ENCODE measurements at places on chromosomes 1 and 21.

- no peak for DNase-seq
Measured at GRCh38 chr21:39373634-39374033, 24.7 kb upstream of the HMGN1 start.

GRCh38 chr1:216905137-216905536, 181.9 kb upstream of the ESRRG start:
- no peak for DNase-seq

DNA sequence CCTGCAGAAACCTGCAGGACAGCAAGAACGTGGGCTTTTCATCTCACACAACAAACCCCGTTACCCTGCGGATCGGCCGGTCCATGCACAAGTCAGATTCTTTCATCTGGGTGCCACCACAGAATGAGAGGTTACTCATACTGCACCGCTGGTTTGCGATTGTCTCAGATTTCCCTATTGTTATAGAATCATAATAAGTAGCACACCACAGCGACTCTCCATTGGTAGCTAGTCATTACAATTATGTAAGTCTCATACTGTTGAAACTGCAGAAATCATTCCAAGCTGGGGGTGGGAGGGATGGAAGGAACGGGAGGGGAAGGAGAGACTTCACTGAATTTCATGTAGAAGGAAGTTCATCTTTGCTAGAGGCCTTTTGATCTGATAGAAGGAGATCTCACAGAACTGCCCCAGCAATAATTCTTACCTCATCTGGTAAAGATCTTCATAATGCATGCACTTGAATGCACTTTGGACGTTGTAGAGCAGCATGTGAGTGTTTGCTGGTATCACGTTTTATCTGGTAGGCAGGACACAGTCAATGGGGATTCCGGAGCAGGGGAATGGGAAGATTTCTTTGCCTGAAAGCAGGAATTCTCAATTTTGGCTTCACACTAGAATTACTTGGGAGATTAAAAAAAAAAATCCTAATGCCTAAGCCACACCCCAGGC, 221.1 kb downstream of the KIF26B start:
- DNase-seq = peak; percentile 7

- DNase-seq = no peak
Measured at GRCh38 chr1:228742281-228742860, 7.1 kb downstream of the RHOU start.

DNA sequence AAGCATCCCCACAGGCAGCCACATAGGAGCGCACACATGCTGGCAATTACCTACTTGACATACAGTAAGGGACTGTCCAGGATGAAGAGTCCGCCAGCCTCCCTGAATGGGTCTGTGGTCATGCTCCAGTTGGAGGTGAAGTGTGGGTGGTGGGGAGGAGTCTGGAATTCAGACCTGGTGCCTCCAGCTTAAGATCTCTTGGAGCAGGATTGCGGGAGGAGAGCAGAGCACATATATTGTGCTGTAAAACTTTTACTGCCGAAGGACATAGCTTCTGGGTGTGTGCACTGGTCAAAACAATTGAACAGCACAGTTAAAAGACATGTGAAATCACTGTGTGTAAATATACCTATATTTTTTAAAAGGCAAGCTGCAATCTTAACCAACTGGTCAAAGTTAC, 17.9 kb downstream of the STK40 start:
- peak; percentile 91 for DNase-seq

GRCh38 chr1:94790246-94790645, 29.9 kb upstream of the SLC44A3 start:
- no peak for DNase-seq

DNA sequence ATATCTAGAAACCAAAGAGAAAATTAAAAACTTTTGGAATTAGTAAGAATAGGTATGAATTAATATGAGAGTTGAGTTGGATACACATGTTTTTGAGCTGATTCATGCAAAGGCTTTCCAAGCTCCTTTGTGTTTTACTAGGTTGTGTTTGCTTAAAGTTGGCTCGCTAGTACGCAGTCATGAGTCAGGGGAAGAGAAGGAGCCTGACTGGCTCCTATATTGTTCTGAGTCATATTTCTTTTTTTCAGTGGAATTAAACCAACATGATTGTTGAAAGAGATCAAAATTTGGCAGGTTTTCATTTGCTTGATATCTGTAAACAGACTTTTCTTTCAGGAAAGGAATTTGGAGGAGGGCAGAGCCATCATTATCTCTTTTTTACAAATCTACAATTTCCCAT, 66.7 kb downstream of the MAGI3 start:
- DNase-seq = no peak

DNA sequence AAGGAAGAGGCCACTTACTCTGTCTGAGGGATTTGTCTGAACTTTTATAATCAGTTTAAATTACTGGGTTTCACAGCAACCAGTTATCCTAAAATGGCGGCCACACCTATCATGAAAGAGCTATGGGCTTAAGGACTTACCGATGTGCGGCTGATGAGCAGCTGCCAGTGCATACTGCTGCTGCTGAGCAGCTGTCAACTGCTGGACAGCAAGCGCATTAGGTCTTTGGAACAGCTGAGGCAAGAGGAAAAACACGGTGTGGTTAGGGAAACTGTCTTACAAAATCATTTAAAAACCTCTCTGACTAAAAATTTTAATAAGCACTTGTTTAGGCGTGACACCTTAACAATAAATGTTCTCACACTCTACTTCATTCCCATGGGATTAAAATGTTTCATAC, 72.6 kb upstream of the SDC3 start:
- DNase-seq = no peak

DNA sequence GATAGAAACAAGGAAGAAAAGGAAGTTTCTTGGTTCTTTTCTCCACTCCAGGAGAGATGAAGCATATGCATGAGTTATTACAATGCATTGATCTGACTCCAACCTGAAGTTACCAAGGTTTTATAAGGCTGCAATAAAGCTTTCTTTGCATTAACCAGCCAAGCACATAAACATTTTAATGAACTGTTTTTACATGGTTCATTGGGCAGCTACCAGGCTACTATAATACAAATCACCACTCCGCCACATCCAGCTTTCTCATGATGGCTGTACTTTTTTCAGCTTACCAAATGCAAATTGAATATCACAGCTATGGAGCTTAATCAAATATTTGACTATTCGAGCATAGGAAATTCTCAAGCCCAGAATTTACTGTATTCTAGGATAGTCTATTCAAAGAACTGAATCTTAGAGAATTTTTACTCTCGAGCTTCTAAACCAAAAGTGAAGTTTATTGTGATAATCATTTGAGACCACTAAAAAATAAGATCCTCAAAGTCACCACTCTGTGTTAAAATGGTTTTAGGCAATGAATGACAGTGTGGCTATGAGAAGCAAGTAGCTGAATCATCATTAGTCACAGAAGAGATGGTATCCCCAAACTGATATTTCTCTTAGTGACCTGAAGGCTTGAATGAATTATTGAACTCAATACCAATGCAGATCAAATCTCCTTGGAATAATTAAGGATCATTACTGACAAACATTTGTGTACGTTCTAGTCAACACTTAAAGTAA, 58.6 kb upstream of the ZNF281 start:
- no peak for DNase-seq

- DNase-seq = no peak
Measured at GRCh38 chr1:226754097-226754496, 15.0 kb upstream of the ITPKB start.

DNA sequence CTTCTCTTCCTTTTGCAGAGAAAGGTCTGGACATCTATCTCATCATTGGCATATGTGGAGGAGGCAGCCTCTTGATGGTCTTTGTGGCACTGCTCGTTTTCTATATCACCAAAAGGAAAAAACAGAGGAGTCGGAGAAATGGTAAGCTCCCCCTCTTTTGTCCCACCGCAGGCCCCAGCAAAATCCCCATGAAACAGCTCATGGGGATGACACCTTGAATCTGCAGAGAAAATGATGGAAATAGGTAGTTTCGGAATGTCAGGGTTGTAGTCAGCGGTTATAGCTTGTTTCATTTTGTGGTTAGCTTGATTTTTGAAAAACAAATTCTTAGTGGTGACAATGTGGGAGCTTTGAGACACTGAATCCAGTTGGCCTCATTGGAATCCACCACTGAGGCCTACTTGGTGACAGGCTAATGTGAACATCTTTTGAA, 10.3 kb downstream of the CD2 start:
- no peak for DNase-seq

DNA sequence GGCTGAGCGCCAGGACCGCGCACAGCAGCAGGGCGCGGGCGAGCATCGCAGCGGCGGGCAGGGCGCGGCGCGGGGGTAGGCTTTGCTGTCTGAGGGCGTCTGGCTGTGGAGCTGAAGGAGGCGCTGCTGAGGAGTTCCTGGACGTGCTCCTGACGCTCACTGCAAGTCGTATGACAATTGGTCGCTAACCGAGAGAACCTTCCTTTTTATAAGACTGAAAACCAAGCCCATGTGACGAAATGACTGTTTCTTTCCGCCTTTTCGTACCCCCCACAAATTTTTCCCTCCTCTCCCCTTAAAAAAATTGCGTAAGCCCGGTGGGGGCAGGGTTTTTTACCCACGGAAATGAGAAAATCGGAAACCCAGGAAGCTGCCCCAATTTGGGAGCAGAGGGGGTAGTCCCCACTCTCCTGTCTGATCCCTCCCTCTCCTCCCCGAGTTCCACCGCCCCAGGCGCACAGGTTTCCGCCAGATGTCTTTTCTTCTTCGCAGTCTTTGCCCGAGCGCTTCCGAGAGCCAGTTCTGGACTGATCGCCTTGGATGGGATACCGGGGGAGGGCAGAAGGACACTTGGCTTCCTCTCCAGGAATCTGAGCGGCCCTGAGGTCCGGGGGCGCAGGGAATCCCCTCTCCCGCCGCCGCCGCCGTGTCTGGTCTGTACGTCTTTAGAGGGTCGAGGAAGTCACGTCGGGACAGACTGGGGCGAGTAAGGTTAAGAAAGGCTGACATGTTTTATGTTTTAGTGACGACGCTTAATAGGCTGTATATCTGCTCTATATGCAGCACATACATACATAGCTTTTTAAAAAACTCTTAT, at the start of gene PTGS2:
TSS of gene PTGS2 (minus strand) at position 179 of the 817 bp plus-strand sequence. CDS start at position 46, 133 bp downstream.
- peak; percentile 76 for DNase-seq

GRCh38 chr1:226355669-226356551, 46.9 kb upstream of the LIN9 start:
- no peak for DNase-seq

- DNase-seq = no peak
Measured at GRCh38 chr1:197557302-197557701, 218.0 kb downstream of the DENND1B start.

GRCh38 chr1:88503646-88504045, 180.4 kb upstream of the PKN2 start:
- DNase-seq = no peak

- DNase-seq = no peak
Measured at GRCh38 chr1:153293480-153293775, 19.3 kb downstream of the PGLYRP3 start.

DNA sequence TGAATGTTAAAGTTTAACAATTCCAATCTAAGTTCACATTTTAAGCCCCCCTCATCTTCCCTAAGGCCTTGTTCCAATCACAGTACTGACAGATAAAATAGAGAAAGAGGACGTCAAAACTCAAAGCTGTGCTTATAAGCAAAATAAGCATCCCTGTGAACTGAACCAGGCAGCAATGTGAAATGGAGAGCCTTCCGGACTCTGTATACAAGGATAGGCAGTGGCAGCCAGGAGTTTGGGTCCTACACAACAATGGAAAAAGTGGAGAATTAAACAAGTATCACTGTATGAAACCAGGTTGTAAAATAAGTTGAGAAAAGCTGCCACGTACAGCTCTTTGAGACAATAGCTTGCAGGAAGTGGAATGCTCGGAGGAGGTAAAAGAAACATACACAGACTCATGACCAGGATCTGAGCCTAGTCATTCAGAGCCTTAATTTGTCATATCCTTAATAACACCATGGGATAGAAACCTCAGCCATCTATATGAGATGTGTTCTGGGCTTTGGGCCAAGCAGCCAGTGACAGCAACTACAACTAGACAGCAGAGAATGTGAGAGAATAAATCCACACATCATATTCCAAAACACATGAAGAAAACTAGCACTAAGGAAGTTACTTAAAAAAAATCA, 55.2 kb upstream of the PALMD start:
- DNase-seq = peak; percentile 6

GRCh38 chr1:246170574-246171261, 336.4 kb downstream of the SMYD3 start:
- DNase-seq = no peak

DNA sequence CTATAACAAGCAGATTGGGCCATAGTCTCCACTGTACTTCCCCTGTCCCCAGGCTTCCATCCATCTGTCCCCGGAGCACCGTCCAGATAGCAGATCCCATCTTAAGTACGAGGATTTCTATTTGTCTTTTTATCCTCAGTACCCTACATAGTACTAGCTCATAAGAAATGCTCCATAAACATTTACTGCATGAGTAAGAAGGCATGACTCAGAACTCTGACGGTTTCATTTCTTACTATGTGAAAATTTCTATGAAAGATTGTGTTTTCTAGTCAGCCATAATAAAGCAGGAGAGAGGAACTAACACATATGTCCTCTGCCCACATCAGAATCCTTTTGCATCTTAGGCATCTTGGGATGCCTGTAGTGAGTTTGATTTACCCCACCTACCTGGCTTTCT, 49.5 kb downstream of the CHD1L start:
- DNase-seq = no peak

- no peak for DNase-seq
Measured at GRCh38 chr1:226982451-226983177, 42.5 kb downstream of the COQ8A start.

DNA sequence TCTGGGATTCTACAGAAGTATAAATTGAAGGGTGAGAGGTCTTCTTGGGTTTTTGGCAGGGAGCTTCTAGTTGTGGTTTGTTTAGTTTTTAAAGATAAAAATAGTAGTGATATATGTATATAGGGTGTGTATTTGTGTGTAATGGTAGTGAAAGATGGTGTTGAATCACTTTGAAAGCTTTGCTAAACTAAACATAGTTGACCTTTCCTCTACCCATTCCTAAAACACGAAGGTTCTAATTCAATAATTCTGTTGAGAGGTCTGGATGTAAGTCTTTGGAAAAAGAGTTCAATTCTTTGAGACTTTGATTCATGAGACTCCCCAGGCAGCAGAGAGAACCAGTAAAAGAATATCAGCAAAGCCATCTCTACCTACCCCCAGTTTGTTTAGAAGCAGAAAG, 247.9 kb upstream of the DUSP10 start:
- DNase-seq = no peak

DNA sequence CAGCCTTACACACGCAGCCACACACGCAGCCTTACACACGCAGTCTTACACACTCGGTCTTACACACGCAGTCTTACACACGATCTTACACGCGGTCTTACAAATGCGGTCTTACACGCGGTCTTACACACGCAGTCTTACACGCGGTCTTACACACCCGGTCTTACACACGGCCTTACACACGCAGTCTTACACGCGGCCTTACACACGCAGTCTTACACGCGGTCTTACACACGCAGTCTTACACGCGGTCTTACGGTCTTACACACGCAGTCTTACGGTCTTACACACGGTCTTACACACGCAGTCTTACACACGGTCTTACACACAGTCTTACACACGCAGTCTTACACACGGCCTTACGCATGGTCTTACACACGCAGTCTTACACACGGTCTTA, 111.9 kb downstream of the PRDM16 start:
- DNase-seq = no peak
